ENCODE measurements at places on chromosomes 7 and 10.
A peak's percentile ranks its signal among the peaks of the same experiment; 100 is the strongest.

DNA sequence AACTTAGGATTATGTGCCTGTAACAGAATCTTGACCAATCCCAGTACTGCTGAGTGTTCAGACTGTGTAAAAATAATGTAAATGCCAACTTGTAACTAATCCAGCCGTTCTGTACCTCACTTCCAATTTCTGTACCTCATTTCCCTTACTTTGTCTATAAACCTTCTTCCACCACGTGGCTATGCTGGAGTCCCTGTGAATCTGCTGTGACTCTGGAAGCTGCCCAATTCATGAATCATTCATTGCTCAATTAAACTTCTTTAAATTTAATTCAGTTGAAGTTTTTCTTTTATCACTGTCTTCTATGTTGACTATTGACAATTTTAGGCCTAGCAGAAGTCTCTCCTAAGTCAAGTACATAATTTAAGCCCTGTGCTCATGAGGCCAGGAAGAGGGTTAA is 215.3 kb upstream of the RHOBTB1 start:
- DNase-seq, result no peak

DNA sequence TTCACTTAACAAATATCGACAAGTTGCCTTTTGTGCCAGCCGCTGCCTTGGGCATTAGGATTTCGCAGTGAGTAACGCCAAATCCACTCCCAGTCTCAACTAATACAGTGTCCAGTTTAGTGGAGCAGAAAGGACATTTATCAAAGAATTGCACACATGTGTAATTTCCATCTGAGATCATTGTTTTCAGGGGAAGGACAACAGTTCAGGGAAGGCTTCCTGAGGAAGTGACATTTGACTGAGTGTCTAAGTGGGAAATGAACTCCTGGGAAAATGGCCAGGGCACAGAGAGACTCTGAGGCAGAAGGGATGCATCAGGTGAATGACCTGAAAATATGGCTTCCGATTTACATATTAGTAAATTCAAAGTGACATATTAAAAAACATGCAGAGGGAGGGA is 89.4 kb downstream of the ITGA8 start:
- no peak for DNase-seq

GRCh38 chr10:31929261-31930022 is 811 bp upstream of the ARHGAP12 start:
- peak; percentile 35 for DNase-seq

GRCh38 chr10:4622384-4622783 is 203.6 kb upstream of the AKR1E2 start:
- peak; percentile 15 for DNase-seq

DNA sequence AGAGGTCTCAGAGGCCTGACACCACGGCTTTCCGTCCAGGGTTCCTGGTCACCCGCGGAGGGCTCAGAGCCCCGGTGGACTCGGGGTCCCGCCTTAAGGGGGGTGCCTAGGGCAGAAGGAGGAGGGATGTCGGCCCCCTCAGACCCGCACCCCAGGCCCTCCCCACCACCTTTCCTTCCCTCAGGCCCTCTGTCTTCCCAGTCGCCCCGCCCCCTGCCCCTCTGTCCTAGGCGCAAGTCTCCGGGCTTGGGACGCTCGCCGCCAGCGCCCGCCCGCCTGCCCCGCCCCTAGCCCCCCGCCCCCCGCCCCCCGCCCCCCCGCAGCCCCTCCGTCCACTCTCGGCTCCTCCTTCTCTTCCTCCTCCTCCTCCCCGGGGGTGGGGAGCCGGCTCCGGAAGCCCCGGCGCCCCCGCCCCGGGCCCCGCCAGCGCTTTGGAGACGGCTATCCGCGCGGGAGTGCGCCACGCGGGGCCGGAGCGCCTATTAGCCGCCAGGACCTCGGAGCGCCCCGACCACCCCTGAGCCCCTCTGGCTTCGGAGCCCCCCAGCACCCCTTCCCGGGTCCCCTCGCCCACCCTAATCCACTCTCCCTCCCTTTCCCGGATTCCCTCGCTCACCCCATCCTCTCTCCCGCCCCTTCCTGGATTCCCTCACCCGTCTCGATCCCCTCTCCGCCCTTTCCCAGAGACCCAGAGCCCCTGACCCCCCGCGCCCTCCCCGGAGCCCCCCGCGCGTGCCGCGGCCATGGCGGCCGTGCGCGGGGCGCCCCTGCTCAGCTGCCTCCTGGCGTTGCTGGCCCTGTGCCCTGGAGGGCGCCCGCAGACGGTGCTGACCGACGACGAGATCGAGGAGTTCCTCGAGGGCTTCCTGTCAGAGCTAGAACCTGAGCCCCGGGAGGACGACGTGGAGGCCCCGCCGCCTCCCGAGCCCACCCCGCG is at the start of gene AEBP1:
TSS of gene AEBP1 (plus strand) at position 423 of the 937 bp plus-strand sequence. CDS start at position 744, 321 bp downstream.
- DNase-seq, result peak; percentile 23

- DNase-seq, result no peak
Measured at GRCh38 chr10:26093229-26093628, 123.3 kb upstream of the GAD2 start.

GRCh38 chr10:1952126-1953095 is 215.1 kb upstream of the ADARB2 start:
- DNase-seq, result no peak

- no peak for DNase-seq
Measured at GRCh38 chr10:48490571-48490940, 114.3 kb downstream of the ARHGAP22 start.

DNA sequence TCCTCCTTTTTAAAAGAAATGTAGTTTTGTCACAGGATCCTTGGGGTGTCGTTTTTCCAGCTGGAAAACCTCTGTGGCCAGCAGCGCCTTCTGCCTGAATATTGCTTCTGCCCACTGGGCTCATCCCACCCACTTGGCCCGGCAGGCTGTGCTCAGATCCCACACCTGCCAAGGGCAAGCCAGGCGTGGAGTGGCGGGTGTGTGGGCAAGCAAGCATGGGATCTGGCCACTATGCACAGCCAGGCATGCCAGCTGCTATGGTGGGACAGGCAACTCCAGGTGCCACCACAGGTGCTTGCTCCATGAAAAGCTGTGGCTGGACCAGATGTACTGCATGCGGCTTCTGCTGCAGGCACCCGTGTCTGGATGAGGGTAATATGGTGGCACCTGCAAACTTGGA is 31.2 kb upstream of the INPP5F start:
- DNase-seq, result no peak

GRCh38 chr7:97346349-97346748 is 228.9 kb downstream of the SDHAF3 start:
- no peak for DNase-seq

All from amniotic epithelial cell (primary cell).